ENCODE measurements at places on chromosomes 4 and X.

GRCh38 chrX:37603938-37604409 lies 32.5 kb downstream of the LANCL3 start:
- no peak for DNase-seq

DNA sequence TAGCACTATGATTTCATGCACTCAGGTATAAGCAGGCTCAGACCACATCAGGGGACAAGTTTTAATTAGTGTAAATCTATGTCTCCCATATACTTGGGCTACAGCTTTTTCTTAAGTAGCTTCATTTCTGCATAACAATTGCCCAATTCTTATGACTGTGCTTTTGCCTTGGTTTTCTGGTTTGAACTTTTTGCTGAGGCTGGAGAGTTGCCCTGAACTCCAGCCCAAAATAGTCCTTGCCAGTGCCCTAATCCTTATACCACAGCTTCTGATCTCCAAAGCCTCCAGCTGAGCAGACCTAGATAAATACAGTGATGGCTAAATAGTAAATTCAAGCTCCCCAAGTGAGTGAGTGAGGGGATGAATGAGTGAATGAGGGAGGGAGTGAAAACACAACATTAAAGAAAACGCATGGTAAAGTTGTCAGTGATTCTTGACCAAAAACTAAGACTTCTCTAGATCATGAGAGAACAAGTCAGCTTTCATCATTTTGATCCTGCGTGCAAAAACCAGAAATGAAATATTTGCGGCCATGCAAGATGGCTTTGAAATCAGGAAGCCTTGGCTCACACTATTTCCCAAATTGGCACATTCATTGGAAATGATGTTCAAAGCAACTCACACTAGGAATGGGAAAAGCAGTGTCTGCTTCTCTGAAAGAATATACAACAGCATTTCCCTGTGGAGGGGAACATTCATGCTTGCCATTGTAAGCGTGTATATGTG lies 437.1 kb upstream of the CTSO start:
- DNase-seq = peak; percentile 58

DNA sequence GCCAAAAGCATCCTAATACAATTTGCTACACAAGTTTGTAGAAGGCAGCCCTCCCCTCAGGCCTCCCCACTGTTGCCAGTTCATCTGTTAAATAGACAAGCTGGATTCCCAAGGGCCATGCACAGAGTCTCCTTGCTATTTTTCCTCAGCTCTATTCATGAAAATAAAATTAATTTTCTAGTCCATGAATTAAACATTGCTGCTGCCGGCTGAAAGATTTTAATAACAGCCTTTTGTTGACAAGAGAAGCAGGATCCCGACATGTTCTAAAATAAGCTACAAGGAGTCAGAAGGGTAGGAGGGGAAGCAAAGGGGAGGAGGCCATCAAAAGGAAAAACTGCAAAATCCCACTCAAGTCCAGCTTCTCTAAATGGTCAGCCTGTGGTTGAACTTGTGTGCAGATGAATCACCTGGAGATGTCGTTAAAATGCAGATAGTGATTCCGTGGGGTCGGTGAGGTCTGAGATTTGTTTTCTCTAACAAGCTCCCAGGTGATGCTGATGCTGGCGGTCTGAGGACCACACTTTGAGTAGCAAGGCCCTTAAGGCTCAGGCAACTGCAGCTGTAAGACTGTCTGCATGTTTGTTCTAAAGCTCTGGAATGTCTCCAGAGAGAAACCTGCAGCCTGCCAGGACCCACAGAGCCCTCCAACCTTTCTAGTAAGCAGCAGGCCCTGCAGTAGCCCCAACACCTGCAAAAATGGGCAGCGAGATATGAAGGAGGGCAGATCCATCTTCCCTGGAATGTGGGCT lies 9.4 kb downstream of the SCD5 start:
- DNase-seq = no peak

DNA sequence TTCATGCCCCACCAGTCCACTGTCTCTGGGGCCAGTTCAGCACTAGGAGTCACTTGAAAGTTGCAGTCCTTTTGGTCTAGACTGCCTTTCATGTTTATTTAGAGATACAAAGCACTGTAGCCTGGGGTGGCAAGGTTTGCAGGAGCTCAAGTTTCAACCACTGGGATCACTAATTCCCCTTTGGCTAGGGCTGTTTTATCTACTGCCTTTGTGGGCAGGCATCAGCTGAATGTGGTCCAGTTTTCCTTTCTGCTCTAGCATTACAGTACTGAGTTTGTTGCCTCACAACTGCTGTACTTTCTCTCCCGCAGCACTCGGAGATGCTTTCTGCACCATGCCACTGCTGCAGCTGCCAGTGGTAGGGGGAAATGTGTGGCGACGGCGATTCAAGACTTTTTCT lies 222.3 kb upstream of the HDX start:
- no peak for DNase-seq

GRCh38 chrX:63656871-63657580 lies 128.0 kb downstream of the ARHGEF9 start:
- peak; percentile 21 for DNase-seq

- DNase-seq = no peak
Measured at GRCh38 chr4:10013722-10014121, 7.6 kb downstream of the SLC2A9 start.

GRCh38 chr4:14837860-14838259 lies 164.4 kb upstream of the CPEB2 start:
- no peak for DNase-seq

GRCh38 chr4:98527534-98528269 lies 130.7 kb downstream of the TSPAN5 start:
- peak; percentile 65 for DNase-seq

GRCh38 chrX:118038614-118039365 lies 77.8 kb downstream of the KLHL13 start:
- no peak for DNase-seq

- DNase-seq = no peak
Measured at GRCh38 chr4:74263551-74263950, 44.7 kb upstream of the EPGN start.

DNA sequence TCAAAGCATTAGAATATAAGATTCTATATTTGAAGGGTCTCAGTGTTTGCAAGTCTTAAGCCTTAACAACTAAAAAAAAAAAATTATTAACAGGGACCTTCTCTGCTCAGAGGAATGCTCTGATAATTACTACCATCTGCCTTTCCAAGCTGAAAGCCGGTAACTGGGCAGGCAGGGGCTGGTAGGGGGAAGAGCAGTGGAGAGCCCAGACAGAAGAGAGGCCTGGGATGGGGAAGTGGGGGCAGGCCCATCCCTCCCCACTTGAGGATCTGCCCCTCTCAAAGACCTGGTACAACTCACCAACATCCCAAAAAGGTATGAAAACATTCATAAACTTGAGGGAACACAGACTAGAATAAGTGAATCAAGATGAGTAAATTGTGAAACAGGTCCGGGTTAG lies 113.9 kb downstream of the QDPR start:
- no peak for DNase-seq

GRCh38 chrX:38882894-38883626 lies 81.8 kb downstream of the MID1IP1 start:
- no peak for DNase-seq

- no peak for DNase-seq
Measured at GRCh38 chrX:13064599-13065143, 20.3 kb upstream of the FAM9C start.

GRCh38 chr4:97235521-97235920 lies 907.8 kb downstream of the STPG2 start:
- no peak for DNase-seq

GRCh38 chr4:106083065-106083464 lies 187.8 kb downstream of the NPNT start:
- no peak for DNase-seq

GRCh38 chr4:28179126-28179525 lies 1318.5 kb downstream of the STIM2 start:
- no peak for DNase-seq

DNA sequence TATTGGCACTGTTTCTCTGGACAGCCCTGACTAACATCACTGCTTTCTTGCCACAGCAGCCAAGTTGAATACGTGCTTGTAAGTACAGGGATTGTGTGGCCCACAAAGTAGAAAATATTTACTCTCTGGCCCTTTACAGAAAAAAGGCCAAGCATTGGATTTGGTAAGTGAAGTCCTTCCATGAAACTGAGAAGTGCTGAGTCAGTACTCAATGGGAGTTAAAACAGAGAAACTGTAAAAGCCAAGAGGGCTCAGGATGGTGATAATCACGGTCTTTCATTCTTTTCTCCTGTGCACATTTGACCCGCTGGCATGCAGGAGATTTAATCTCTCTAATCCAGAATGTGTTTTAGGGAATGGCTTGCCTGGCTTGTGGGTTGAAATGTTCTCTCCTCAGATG lies 46.1 kb downstream of the TBL1X start:
- no peak for DNase-seq

DNA sequence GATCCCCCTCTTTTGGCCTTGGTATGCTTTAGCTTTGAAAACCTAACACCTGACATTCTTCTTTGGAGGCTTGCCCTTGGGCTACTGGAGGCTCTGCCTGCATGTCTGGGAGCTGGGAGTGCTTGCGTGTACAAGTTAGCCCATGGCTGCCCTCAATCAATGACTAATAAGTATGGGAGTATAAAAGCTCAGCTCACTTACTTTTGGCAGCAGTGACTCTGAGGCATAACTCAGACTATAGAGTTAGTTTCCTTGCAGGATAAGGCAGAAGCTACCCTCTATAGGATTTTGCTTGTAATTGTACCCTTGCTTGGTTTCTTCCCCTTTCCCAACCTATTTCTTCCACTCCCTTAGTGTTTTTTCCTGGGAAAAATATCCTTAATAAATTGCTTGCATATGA lies 247.9 kb downstream of the PPP1R2C start:
- DNase-seq = peak; percentile 80

DNA sequence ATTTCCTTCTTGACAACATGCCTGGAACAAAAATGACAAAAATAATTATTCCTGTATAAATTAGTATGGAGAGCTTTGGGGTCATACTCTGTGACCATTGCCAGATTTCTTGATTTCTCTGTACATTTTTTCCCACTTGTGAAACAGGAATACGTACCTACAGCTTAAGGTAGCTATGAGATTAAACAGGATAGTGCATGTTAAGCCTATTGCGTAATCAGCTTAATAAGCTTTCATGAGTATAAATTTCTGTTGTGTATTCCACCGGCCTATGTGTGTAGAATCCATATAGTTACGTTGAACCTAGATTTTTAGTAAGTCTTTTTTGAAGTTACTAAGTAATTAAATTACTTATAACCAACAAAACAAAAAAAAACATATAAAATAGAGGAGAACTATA lies 334.9 kb downstream of the DCTD start:
- DNase-seq = no peak

GRCh38 chr4:77990456-77990855 lies 66.7 kb upstream of the FRAS1 start:
- no peak for DNase-seq

GRCh38 chr4:29276150-29276549 lies 1444.0 kb upstream of the PCDH7 start:
- DNase-seq = no peak

DNA sequence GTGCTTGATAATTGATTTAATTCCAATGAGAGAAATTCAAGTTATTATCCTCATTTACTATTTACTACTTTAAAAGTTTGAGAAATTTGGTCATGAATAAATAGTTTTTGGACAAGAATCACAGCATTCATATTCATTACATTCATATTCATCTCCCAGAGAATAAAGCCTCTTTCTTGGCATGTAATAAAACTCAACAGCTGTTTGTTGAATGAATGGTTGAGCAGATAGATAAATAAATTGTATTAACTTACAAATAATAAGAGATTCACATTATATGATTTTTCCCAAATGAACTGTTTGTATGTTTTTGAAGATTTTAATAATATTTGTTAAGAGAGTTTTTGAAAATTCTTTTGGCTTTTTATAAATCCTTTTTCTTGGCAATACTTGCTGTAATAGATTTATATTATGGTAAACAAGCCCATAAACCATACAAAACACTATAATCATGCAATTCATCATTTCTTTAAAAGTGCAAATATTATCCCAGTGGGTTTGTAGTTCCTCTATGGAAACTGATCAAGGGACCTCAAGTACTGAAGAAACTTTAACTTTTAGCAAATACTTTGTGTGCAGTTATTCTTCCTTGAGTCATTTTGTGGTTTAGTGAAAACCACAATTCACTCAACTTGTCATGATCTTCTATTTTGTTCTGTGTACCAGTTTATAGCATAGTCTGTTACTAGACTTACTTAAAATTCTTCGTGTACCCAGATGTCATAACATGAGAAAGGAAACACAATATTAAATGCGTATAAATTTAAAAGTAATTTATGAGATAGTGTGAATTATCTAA lies 371.8 kb downstream of the ADGRL3 start:
- DNase-seq = peak; percentile 42

DNA sequence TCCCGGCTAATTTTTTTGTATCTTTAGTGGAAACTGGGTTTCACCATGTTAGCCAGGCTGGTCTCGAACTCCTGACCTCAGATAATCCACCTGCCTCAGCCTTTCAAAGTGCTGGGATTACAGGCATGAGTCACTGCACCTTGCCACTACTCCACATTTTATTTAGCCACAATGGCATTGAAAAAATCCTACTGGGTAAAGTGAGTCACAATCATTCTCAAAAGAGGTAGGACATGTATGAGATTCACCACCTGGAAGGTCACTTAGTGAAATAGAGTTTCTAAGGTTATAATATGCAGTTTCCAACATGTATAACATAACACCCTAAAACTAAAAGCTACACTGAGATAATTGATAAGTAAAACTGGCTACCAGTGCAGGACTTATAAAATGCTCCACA lies 159.2 kb downstream of the BTC start:
- DNase-seq = no peak

DNA sequence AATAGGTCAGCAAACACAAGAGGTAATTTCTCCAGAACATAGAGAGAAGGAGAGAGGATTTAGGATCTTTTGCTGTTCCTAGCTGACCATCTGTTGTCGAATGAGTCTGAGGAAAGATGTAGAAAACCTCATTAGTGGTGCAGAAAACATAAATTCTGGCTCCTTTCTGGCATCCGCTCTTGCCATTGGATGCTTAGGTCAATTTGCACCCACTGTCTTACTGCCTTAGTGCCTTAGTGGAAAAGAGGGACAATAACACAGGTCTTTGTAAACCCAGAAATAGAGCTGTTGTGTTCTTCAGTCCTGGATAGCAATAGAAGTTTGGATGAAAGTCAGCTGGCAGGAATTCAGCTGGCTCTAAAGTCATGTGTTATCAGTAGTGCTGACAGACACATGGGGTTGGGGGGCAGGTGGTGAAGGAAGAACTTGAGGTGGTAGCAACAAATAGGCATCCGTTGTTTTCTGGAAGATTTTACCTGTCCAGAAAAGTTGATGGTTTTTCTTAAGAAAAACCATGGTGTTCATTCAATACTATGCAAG lies 78.2 kb downstream of the GLRA2 start:
- DNase-seq = no peak

DNA sequence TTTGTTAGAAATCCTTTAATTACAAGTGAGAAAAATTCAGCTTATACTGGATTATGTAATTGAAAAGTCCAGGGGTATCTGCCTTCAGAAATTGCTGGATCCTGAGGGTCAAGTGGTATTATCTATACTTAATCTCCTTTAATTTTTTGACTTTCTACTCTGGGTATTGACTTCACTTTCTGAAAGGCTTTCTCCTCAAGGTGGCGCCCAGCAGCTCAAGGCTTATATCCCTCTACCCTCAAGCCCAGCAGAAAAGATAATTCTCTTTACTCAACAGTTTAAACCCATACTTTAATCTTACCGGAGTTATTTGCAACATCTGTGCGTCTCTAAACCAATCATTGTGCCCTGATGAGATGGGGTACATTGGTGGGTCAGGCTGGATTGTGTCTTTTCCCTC lies 129.5 kb downstream of the LARP7 start:
- peak; percentile 52 for DNase-seq

- peak; percentile 5 for DNase-seq
Measured at GRCh38 chrX:17266136-17266535, 108.9 kb upstream of the NHS start.

Measured in umbilical cord (tissue), 2 donors.